RPMI7951 (cell line): ENCODE measurements at places on chromosomes 7 and 10. TPM values are rescaled to one million over a fixed set of nuclear protein-coding genes. Genes with fewer than 3 reads are reported as not detected.
A peak's percentile ranks its signal among the peaks of the same experiment; 100 is the strongest.

GRCh38 chr7:155084969-155085368 lies 14.8 kb downstream of the HTR5A start:
- no peak for DNase-seq

- no peak for DNase-seq
Measured at GRCh38 chr7:158295966-158296797, 291.4 kb downstream of the PTPRN2 start.

GRCh38 chr10:43308515-43308914 lies 41.6 kb upstream of the RASGEF1A start:
- no peak for DNase-seq

Gene LIPN
- total RNA-seq: not detected in 2 replicates

DNA sequence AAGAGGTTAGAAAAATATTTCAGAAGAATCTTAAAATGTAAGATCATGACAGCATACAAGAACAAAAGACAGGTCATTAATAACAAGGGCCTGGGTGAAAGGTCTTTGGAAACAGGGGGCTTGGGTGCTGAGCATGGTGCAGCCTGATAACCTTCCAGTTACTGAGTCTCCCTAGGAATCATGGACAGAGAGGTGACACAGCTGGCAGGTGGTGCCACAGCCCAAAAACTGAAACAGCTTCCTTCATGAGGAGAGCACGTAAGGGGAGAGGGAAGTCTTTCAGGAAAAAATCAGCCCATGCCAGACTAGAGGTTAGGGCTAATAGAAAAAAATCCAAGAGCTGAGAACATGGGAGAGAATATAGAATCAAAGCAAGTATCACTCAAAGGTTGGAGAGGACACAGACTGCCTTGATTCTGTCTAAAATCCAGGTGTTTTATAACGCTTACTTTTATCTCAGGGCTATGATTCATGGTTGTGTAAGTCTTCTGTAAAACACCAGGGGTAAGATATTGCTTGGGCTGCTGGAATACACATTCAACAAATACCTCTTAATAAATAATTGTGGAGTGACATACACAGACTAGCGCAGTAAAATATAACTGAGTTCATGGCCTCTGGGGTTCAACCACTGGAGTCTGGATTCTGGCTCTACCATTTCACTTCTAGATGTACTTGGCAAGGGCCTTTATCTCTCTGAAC lies 88.1 kb downstream of the SEMA3C start:
- DNase-seq: no peak

- DNase-seq: no peak
Measured at GRCh38 chr10:91690412-91690811, 57.5 kb upstream of the PPP1R3C start.

Gene NACAD
- total RNA-seq: 0.24 and 0.29 TPM in 2 replicates

- DNase-seq: peak; percentile 81
Measured at GRCh38 chr7:152136686-152137085, 111.2 kb downstream of the GALNT11 start.

DNA sequence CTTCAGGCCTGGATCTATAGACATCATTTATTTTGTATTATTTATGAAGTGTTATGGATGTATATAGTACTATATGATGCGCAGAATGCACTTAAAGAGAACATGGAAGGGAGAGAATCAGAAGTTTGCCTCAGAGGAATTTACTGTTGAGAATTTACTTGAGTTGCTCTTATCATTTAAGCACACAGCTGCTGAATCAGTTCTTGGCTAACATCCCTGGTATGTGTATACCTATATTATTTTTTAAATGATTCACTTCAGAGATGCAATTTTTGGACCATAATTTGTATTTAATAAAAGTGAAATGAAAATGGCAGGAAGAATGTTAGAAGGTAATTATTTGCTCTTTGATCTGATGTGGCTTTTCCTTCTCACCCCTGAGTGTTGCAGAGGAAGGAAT lies 191.6 kb downstream of the BICC1 start:
- no peak for DNase-seq

Gene VSTM4
- under 0.01 and 0.12 TPM in 2 replicates for total RNA-seq

DNA sequence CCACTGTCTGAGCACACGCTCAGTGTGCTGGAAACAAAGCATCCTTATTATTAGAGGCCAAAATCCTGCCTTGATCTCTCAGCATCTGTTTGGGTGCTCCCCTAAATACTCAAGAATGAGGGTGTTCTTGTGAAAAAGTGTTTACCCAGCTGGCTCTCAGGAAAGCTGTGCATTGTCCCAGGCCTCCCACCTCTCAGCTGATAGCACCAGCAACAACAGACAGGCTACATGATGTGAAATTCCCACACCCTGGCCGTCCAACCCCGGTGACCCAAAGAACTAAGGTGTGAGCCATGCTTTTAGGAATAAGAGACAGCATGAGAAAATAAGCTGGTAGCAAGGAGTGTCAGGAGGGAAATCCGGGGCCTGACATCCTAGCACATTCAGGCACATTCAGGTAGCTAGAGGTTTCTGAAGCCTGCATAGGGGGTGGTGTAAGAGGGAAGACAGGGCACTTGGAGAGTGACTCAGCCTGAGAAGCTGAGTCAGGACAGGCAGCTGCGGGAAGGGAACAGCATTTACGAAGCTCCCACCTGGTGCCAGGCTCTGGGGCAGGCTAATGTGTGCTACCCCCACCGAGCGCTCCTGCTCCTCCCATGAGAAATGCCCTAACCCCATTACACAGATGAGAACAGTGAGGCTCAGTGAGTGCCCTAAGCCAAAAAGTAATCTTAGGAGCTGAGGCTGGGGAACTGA lies 205.6 kb downstream of the GRID1 start:
- no peak for DNase-seq

DNA sequence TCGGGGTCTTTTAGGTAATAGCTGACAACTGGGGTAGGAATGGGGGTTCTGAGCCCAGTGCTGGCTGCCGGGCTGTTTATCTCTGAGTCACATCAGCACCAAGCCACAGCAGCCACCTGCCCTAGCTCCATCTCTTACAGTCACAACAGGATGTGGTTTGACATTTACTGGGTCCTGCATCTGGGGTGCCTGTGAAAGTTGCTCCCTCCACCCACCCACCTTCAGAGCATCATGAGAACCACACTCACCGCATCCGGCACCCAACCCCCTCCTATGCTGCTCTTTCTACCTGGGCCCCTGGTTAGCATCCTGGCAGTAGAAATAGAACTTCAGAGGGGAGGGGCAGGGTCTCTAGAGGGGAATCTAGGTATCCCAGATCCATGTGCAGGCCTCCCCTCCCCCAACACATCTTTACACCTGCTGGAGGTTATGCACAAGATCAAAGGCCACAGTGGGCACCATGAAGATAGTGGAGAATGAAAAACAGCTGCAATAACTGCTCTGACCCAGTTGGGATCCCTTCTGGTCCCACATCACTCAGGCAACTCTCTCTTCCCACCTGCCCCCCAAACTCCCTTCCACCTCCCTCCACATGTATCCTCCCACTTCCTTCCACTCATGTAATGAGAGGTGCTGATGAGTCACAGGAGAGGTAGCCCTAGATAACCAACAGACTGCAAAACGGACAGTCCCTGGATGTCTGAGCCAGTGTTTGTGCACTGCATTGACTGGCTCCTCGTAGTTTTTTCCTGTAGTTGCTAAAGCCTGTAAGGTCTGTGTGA lies 38.2 kb downstream of the PRSS2 start:
- DNase-seq: peak; percentile 86

- no peak for DNase-seq
Measured at GRCh38 chr7:34844406-34844805, 186.4 kb downstream of the NPSR1 start.

Gene NODAL
- total RNA-seq: not detected in 2 replicates

DNA sequence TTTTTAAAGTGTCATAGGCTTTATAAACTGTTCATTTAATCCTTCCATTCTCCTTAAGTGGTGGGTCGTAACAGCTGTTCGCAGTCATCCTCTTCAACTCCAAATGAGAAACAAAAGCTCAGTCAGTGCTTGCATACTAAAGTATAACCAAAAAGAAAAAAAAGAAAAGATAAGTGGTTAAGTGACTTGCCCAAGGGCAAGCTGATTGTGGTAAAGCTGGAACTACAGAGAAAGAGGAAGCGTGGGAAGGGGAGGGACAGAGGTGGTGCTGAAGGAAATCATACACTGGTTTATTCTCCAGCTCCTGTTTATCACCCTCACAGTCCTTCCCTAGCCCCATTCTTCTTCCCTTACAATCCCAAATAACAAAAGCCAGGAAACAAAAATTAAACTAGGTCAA lies 29.6 kb downstream of the IDE start:
- peak; percentile 82 for DNase-seq

GRCh38 chr10:127556916-127557315 lies 7.8 kb downstream of the NPS start:
- peak; percentile 20 for DNase-seq

DNA sequence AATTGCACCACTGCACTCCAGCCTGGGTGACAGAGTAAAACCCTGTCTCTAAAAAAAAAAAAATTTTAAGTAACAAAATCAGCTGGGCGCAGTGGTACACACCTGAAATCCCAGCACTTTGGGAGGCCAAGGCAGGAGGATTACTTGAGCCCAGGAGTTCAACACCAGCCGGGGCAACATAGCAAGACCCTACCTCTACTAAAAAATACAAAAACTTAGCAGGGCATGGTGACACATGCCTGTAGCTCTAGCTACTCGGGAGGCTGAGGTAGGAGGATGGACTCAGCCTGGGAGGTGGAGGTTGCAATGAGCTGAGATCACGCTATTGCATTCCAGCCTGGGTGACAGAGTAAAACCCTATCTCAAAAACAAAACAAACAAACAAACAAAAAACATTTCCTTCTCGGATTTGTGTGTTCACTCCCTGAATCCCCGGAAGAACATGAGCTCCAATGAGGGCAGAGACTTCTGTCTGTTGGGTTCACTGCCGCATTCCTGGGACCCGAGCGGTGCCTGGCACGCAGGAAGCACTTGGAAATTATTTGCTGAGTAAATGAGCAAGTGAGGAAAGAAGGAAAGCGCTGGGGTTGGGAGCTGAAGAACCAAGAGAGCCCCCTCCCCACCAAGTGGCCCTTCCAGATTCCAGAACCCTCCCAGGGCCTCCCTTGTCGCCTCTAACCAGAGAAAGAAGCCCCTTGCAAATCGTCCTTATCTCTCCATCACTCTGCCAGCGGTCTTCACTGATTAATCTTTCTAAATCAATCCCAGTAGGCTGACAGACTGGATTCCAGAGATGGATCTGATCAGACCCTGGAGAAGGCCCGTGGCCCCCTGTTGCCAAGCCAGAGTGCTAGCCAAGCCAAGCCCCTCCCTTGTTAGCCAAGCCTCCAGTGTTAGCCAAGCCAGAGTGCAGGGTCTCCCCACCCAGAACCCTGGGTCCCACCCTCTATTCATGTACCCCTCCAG lies 6.2 kb downstream of the TNRC18 start:
- DNase-seq: no peak

GRCh38 chr7:7131273-7131672 lies 51.1 kb upstream of the C1GALT1 start:
- DNase-seq: no peak

GRCh38 chr7:18572154-18572553 lies 76.6 kb downstream of the HDAC9 start:
- DNase-seq: no peak

- DNase-seq: peak; percentile 95
Measured at GRCh38 chr10:70337201-70337651, 45.2 kb downstream of the LRRC20 start.

- DNase-seq: no peak
Measured at GRCh38 chr10:68796605-68797004, 30.7 kb upstream of the STOX1 start.

DNA sequence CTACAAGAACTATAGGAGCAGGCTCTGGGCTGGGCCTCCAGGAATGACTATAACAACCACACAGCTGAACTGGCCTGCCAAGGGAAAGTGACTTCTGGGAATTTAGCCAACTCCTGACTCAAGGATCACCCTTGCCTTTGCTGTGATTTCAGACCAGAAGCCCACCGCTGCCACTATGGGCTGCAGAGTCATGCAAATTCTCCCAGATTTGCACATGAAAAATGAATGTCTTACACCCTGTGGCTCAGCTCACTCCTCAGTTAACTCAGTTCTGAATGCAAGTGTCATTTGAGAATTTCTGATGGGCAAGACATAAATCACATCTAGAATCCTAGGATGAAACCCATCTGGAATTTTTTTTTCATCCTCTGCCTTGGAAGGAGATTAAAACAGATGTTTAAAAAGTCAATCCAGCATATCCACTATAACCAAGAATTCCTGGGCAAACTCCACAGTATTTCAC lies 186.5 kb upstream of the BET1 start:
- peak; percentile 98 for DNase-seq

DNA sequence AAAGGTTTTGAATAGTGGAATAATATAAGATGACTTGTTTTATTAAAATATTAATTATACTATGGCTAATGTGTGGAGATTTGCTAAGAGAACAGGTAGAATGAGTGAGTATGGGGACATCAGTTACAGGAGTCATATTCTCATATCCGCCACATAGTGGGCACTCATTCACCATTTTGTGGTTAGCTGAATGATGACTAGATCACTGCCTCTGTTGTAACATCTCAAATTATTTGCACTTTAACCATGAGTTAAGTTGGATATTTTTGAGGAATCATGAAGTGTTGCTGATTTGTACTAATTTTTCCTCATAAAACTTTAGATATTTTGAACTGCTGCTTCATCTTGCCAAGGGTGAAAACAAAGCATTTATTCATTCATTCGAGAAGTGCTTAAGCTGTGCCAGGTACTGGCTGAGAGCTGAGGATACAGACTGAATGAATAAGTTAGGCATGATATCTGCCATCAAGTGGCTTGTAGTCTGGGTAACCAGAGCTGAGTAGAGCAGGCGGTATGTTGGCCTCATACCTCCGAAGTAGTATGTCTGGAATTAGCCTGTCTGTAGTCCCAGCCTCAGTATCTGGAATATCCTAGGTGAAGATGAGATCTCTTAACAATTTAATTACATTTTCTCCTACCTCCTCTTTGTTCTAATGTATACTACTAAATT lies 100.5 kb downstream of the ZEB1 start:
- peak; percentile 80 for DNase-seq

- DNase-seq: no peak
Measured at GRCh38 chr10:128318913-128319312, 192.7 kb upstream of the MKI67 start.

DNA sequence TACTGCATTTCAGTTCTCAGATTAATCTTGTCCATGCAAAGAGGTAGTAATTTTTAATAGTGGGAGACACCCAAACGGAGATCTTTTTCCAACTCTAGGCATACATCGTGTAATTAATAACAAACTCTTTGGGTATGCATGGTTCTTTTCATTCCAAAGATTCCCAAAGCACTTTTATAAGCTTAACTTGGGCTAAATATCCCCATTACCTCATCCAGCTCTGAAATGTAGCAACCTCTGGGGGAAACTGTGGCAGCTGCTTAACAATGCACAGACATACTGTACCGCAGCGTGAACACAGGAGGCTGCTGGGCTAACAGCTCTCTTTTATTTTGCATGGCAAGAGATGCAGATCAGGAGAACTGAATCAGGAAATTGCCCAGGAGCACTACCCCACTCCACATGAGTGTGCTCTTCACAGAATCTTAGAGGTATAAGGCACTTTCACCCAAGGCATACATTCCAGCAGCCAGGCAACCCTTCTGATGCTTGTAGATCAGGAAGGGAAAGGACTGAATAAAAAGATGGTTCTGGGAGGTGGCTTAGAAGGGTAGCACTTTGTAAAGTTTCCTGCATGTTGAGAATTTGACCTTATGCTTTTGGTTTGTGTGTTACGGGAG lies 114.4 kb upstream of the GLI3 start:
- DNase-seq: no peak

GRCh38 chr10:131802996-131803395 lies 97.8 kb upstream of the PPP2R2D start:
- DNase-seq: no peak

- no peak for DNase-seq
Measured at GRCh38 chr10:128150561-128150960, 24.3 kb upstream of the MKI67 start.
